ENCODE measurements at places on chromosomes 2 and 18.
A peak's percentile ranks its signal among the peaks of the same experiment; 100 is the strongest.

- DNase-seq = peak; percentile 49
Observed at GRCh38 chr18:8264861-8265411, 344.3 kb upstream of the RAB12 start.

GRCh38 chr2:111688482-111688881, 195.5 kb downstream of the ANAPC1 start:
- no peak for DNase-seq

- DNase-seq = no peak
Observed at GRCh38 chr2:40028792-40029488, 249.9 kb upstream of the THUMPD2 start.

GRCh38 chr2:126536605-126537200, 119.3 kb upstream of the GYPC start:
- no peak for DNase-seq
